Airway epithelial cell (primary cell): ENCODE measurements at places on chromosomes 3 and 15. TPM values are rescaled to one million over a fixed set of nuclear protein-coding genes. Genes with fewer than 3 reads are reported as not detected.

Gene ETV5
- total RNA-seq: 10.6 and 14.2 TPM in 2 replicates

Gene DAPK2
- total RNA-seq: 0.33 and 0.42 TPM in 2 replicates

Gene EPHA3
- total RNA-seq: 0.07 TPM in 1 of 2 replicates, not detected in the other

Gene ADAMTS17
- 1.1 and 2.0 TPM in 2 replicates for total RNA-seq

Gene ROBO2
- 0.05 and 0.28 TPM in 2 replicates for total RNA-seq
